Hematopoietic multipotent progenitor cell treated with erythropoietin and hydrocortisone succinate and interleukin-3 and kit ligand, for 6 days (in vitro differentiated cells): ENCODE measurements at places on chromosomes 16 and 17.
A peak's percentile ranks its signal among the peaks of the same experiment; 100 is the strongest.

DNA sequence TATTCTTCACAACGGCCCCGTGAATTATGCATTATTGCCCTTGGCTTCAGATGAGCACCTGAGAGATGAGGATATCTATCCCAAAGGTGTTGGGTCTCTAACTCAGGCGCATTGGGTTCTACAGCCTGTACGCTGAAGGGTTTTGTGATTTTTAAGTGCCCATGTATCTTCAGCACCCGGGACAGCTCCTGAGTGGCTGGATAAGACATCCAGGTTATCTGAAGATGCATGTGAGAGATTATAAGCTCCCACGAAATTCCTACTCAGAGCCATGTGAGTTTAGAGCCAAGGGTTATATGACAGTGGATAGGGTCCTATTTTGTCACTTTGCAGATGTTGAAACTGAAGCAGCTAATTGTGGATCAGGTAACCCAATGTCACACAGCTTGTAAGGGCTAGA lies 612.3 kb upstream of the EEF2KMT start:
- peak; percentile 37 for DNase-seq

DNA sequence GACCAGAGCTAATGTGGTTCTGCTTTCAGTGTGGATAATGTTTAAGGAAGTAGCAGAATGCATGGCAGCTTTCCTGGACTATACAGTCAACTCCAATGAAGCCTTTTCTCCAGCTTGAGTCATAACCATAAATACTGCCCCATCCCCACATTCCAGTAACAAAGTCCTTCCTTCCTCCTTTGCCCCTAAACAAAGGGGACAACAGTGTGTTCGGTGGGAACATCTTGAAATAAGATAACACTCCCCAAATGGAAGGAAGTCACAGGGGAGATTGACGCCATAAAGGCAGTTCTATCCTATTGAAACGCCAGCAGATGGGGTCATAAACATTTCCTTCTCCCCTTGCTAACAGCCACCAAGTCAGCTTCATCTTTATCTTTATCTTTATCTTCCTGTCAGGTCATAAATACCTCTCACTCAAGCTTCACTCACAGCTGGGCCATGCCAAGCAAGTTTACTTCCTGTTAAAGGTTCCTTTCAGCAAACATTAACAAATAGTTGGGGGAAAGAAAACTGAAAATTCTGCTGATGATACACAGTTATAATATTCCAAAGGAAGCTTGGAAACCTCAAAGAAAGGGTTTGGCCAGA lies 136.7 kb downstream of the SNX11 start:
- DNase-seq = peak; percentile 21

- no peak for DNase-seq
Observed at GRCh38 chr16:56748191-56748590, 18.3 kb downstream of the NUP93 start.

DNA sequence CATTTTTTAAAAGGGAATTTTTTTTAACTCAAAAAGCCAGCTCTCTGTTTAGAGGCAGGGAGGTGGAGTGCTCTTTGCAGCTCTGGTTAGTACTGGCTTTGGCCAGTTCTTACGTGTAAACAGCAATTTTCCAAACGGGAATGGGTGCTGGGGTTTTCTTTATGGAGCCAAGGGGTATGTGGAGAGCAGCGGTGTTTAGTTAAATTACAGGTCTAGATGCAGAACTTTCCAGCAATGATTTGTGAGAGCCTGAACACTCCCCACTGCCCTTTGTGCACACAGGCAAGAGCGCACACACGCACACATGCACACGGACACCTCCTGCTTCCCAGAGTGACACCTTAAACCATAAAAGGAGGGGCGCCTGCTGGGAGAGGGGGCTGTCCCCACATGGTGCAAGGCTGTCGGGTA lies 140.2 kb downstream of the MSI2 start:
- DNase-seq = no peak

DNA sequence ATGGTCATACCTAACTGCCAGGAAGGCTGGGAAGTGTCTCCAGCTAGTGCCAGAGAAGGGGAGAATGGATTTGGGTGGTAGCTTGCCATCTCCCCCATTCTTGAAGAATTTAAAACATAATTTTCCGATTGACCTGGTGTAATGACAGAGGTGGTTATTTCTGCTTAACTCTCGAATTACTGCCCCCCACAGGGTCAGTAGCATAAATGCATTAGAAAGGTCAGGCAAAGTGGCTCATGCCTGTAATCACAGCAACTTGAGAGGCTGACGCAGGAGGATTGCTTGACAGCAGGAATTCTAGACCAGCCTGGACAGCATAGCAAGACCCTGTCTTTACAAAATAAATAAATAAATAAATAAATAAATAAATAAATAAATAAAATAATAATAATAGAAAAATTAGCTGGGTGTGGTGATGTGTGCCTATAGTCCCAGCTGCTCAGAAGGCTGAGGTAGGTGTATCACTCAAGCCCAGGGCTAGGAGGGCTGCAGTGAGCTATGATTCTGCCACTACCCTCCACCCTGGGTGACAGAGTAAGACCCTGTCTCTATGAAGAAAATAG lies 27.5 kb downstream of the TMC7 start:
- DNase-seq = no peak

GRCh38 chr17:68377771-68378267 lies 79.5 kb downstream of the WIPI1 start:
- DNase-seq = no peak

GRCh38 chr17:17626840-17627239 lies 35.3 kb upstream of the PEMT start:
- no peak for DNase-seq

- DNase-seq = peak; percentile 77
Observed at GRCh38 chr16:27326738-27327585, 13.2 kb downstream of the IL4R start.

DNA sequence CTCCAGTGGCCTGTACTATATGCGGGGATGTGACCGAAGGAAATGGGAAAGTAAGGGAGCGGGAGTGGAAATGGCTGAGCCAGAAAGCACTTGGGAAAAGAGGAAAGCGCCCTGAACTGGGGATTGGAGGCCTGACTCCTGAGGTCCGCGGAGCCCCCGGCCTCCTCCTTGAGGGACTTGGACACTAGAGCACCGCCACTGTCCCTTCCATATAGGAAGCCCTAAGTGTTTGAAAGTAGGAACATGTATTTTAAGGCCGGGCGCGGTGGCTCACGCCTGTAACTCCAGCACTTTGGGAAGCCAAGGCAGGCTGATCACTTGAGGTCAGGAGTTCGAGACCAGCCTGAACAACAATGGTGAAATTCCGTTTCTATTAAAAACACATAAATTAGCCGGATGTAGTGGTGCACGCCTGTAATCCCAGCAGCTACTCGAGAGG lies 530 bp upstream of the ZDHHC7 start:
- no peak for DNase-seq

DNA sequence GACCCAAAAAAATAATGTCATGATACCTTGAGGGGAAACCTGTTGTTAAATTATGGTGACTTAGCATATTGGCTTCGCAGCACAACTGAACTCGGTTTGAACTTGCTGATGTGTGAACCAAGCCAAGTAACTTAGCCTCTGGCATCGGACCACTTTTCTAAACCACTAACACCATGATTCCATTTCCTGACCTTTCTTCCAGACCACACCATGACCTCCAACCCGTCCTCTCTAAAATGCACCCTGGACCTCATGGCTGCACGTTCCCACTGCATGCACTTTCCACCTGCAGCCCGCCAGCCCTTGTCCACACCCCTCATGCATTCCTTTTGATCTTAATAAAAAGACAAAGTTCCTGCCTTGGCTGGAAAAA lies 29.3 kb downstream of the DYNLRB2 start:
- DNase-seq = no peak

- peak; percentile 70 for DNase-seq
Observed at GRCh38 chr17:9644910-9645751, at the start of gene USP43. Gene USP43 (plus strand): TSS chr17:9645517. CDS start chr17:9645633, 116 bp downstream.

DNA sequence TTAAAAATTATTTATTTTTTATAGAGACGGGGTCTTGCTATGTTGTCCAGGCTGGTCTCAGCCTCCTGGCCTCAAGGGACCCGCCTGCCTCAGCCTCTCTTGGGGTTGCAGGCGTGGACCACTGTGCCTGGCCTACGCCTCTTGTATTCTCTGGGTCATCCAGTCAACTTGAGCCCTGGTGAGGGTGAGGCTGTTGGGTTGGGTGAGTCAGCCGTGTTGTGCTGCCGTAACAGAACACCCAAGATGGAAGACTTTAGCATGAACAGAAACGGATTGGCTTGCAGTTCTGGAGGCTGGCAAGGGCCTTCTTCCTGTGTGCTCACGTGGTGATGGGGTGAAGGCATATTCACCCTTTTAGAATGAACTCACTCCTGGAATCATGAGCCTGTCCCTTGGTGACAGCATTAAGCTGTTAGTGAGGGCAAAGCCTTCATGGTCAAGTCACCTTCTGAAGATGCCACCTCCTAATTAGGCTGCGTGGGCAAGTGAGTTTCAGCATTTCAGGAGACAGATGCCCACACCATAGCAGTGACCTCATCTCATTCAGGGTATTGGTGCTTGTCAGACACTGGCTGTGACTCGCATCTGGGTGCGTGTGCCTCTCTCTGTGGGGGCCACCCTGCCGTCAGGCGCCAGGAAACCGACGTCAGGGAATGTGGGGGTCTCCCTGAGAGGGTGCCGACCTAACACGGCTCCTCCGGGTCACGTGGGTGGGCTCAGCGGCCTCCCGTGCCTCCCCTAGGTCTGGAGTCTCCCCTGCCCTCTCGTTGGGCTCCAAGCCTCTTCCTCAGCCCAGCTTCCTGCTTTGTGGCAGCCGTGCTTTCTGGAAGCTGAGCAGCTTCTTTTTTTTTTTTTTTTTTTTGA lies 49.8 kb downstream of the WDR45B start:
- DNase-seq = no peak

GRCh38 chr17:11485336-11486100 lies 112.8 kb upstream of the DNAH9 start:
- no peak for DNase-seq

- peak; percentile 41 for DNase-seq
Observed at GRCh38 chr17:67759355-67760171, 41.8 kb downstream of the NOL11 start.

DNA sequence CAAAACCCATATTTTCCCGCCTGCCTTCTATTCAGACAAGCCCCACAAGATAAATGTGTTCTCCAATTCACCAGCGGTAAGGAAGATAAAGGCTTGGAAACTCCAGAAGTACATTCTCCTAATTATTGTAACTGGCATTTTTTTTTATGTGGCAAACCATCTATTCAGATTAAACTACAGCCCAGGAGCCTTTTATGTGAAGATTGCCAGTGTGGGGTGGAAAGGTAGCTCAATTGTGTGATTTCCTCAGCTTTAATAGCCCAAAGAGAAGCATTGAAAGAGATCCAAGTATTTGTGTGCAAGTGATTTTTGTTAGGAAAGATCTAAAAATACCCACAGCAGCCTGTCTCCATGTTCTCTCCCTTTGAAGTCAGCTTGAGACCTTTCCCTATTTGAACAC lies 451.4 kb upstream of the CCL2 start:
- no peak for DNase-seq

GRCh38 chr16:68385371-68385770 lies 62.9 kb downstream of the SMPD3 start:
- no peak for DNase-seq

GRCh38 chr17:36705283-36705795 lies 104.0 kb downstream of the MRM1 start:
- peak; percentile 51 for DNase-seq

GRCh38 chr16:86549076-86549892 lies 5.8 kb downstream of the MTHFSD start:
- no peak for DNase-seq

GRCh38 chr17:75109046-75109406 lies 743 bp upstream of the ARMC7 start:
- peak; percentile 43 for DNase-seq

GRCh38 chr17:4587803-4588202 lies 3.5 kb downstream of the SMTNL2 start:
- peak; percentile 65 for DNase-seq

DNA sequence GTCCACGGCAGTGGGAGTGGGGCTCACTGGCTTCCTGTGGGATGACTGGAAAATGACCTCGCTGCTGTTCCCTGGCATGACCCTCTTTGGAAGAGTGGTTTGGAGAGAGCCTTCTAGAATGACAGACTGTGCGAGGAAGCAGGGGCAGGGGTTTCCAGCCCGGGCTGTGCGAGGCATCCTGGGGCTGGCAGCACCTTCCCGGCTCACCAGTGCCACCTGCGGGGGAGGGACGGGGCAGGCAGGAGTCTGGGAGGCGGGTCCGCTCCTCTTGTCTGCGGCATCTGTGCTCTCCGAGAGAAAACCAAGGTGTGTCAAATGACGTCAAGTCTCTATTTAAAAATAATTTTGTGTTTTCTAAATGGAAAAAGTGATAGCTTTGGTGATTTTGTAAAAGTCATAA lies 7.8 kb upstream of the RNF213 start:
- DNase-seq = peak; percentile 85

GRCh38 chr16:49809561-49809960 lies 46.4 kb downstream of the ZNF423 start:
- no peak for DNase-seq

DNA sequence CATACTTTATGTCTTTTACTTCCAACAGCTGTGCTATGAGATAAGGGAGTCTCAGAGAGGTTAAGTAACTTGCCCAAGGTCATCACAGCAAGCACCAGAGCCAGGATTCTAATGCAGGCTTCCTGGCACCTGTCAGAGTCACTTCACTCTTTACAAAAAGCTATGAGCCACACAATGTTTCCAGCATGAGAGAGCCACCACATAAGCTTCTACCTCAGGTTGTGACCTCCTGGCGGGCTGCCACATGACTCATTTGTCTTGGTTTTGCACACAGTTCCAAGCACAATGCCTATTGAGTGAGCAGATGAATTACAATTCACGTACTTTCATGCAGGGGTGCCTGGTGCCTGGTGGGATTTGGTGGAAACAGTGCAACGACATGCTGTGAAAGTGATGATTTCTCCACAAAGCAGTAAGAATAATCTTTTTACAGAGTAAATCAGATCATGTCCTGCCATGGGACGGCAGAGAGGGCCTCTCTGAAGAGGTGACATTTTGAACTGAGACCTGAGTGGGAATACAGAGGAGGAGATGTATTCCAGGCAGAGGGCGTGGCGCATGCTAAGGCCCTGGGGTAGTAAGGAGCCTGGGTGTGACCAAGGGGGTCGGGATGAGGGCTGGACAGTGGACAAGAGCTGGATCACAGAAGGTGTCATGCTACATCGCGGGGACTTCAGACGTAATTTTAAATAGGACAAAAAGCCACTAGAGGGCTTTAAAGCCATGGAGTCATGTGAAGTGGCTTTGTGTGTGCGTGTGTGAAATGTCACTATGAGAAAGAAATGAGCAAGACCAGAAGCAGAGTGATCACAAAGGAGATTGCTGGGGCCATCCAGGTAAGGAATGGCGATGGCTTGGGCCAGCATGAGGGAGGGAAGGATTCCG lies 53.4 kb downstream of the CACNG3 start:
- peak; percentile 39 for DNase-seq

GRCh38 chr16:5460701-5461100 lies 363.1 kb upstream of the EEF2KMT start:
- no peak for DNase-seq

- DNase-seq = no peak
Observed at GRCh38 chr16:2611499-2611862, 70.8 kb upstream of the KCTD5 start.
